ENCODE measurements at places on chromosomes 7 and 10.

DNA sequence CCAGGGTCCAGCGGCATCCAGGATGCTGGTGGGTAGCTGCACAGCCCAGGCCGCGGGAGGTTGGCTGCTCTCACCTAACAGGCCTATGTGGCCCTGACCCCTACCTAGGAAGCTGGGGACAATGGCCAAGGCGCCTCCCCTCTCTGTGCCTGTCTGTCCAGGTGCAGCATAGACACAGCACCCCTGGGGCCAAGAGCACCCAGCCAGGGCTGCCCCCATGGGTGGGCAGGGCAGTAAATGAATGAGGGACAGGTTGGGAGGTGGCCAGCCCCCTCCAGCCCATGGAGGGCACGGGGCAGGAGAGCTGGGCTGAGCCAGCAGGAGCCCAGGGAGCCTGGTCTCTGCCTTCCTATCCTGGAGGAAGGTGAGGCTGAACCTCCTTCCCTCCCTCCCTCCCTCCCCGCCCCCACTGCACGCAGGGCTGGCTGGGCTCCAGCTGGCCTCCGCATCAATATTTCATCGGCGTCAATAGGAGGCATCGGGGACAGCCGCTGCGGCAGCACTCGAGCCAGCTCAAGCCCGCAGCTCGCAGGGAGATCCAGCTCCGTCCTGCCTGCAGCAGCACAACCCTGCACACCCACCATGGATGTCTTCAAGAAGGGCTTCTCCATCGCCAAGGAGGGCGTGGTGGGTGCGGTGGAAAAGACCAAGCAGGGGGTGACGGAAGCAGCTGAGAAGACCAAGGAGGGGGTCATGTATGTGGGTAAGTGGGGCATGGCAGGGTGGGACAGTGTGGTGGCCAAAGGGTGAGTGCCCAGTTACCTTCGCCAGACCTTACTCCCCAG lies at the start of gene SNCG:
Gene SNCG, plus strand, starts transcription at position 484 of the 785 bp plus-strand sequence. Its CDS starts 99 bp downstream, at position 583.
- no peak for DNase-seq

- DNase-seq: no peak
Measured at GRCh38 chr10:38156416-38157269, 62.5 kb downstream of the ZNF37A start.

GRCh38 chr7:42024537-42024936 lies 212.5 kb downstream of the GLI3 start:
- DNase-seq: no peak

- DNase-seq: no peak
Measured at GRCh38 chr7:152330827-152331226, 105.0 kb downstream of the KMT2C start.

- DNase-seq: no peak
Measured at GRCh38 chr7:39199951-39200350, 222.2 kb downstream of the POU6F2 start.
